Liver (tissue), 10 donors: ENCODE measurements at places on chromosomes 5 and 9.

GRCh38 chr5:40587376-40587775 lies 92.3 kb upstream of the PTGER4 start:
- no peaks in the 10 kb centered on the region for H3K27me3 ChIP-seq
- H3K27ac ChIP-seq = no peak overlapping the region
- H3K4me1 ChIP-seq = no peaks in the 10 kb centered on the region
- no peak for DNase-seq
- H3K36me3 ChIP-seq = no peaks in the 10 kb centered on the region
- H3K4me3 ChIP-seq = no peak overlapping the region

DNA sequence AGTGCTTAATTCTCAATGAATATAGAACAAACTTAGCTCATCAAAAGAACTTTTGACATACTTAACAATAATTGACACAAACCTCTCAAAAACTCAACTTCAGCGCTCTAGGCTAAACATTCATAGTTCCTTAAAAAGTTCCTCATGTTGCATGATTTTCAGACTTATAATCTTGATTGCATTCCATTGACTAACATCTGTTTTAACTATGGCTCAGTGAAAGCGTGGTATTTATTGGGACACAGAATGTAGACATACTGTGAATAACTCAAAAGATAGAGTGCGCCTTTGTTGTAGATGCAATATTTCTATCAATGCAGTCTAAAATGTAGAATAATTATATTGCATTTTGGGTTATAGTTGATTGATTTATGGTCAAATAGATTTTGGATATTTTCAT lies 227.1 kb upstream of the HAPLN1 start:
- H3K27ac ChIP-seq = no peak overlapping the region
- no peaks in the 10 kb centered on the region for H3K36me3 ChIP-seq
- H3K4me1 ChIP-seq = no peaks in the 10 kb centered on the region
- H3K27me3 ChIP-seq = no peaks in the 10 kb centered on the region

DNA sequence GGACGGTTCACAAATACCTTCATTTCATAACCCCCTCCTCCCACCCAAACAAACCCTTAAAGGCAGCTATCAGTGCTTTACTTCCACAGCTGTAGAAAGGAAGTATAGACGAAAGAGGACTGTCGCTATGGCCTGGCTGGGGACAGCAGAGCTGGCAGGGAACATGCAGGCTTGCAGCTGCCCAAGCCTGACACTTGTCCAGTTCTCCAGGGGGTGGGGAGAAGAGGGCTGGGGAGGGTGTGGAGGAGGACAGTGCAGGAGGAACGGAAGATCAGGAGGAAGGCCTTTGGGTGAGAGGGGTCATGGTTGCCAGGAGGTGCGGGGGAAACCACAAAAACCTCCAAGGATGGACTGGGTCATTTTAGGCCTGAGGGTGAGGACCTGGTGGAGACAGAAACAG lies 25.9 kb downstream of the ARPC5L start:
- no peak overlapping the region for H3K4me3 ChIP-seq
- H3K4me1 ChIP-seq = no peaks in the 10 kb centered on the region
- H3K27me3 ChIP-seq = no peaks in the 10 kb centered on the region
- no peak for DNase-seq

DNA sequence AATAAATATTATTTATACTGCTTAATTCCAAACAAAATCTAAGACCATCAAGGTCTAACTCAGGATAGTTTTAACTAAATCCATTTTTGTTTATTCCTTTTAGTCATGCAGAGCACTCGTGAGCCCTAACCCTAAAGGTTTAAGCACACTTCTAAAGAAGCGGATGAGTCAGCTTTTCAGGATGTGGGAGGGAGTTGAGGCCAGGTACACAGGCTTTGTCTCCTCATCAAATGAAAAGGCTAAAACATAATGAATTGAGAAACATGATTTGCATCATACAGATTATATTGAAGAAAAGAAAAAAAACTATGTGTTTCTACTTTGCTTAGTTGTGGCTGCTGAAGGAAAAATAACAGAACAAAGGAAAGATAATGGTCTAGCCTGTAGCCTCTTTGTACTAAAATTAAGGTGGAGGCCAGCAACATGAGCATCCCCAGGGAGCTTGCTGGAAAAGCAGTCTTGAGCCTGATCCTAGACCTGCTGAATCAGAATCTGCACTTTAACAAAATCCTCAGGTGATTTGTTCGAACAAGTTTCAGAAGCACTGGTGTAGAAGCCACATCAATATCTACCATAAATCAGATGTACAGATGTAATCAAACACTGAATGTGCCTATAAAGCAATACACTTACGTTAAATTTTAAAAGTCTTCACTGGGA lies 21.1 kb upstream of the ISCA1 start:
- H3K4me1 ChIP-seq = no peaks in the 10 kb centered on the region
- H3K36me3 ChIP-seq = peaks cover 19% of the 10 kb centered on the region
- no peak overlapping the region for H3K27ac ChIP-seq
- DNase-seq = no peak
- H3K4me3 ChIP-seq = no peak overlapping the region

- peak overlapping the region; percentile 73 for H3K27ac ChIP-seq
- peak; percentile 74 for DNase-seq
- H3K4me3 ChIP-seq = no peak overlapping the region
- H3K36me3 ChIP-seq = peaks cover 12% of the 10 kb centered on the region
- no peaks in the 10 kb centered on the region for H3K27me3 ChIP-seq
- H3K4me1 ChIP-seq = peaks cover 23% of the 10 kb centered on the region
Measured at GRCh38 chr5:41193456-41194205, 19.7 kb downstream of the C6 start.

GRCh38 chr9:95508242-95508967 lies 8.4 kb downstream of the PTCH1 start:
- peaks cover 25% of the 10 kb centered on the region for H3K4me1 ChIP-seq
- no peak for DNase-seq

- peaks cover 9% of the 10 kb centered on the region for H3K4me1 ChIP-seq
- no peaks in the 10 kb centered on the region for H3K27me3 ChIP-seq
- H3K4me3 ChIP-seq = no peak overlapping the region
- DNase-seq = no peak
- H3K36me3 ChIP-seq = no peaks in the 10 kb centered on the region
Measured at GRCh38 chr5:143200781-143201398, 202.6 kb downstream of the NR3C1 start.
